Osteocyte (in vitro differentiated cells): ENCODE measurements at places on chromosomes 13 and 19. TPM values are rescaled to one million over a fixed set of nuclear protein-coding genes. Genes with fewer than 3 reads are reported as not detected.

Gene MAST1
- 0.32 TPM in 1 of 2 replicates, not detected in the other for total RNA-seq

Gene POLR1G
- 7.6 and 9.1 TPM in 2 replicates for total RNA-seq

Gene ZNF223
- total RNA-seq: 5.3 and 8.5 TPM in 2 replicates

Gene ELOF1
- 49.2 and 49.9 TPM in 2 replicates for total RNA-seq

Gene SLITRK5
- total RNA-seq: 0.08 and 0.13 TPM in 2 replicates

Gene CLEC4M
- not detected in 2 replicates for total RNA-seq

Gene SHD
- total RNA-seq: 0.21 TPM in 1 of 2 replicates, not detected in the other

Gene NOVA2
- not detected in 2 replicates for total RNA-seq

Gene IGFL1
- not detected in 2 replicates for total RNA-seq

Gene FLT1
- total RNA-seq: 3.4 and 3.8 TPM in 2 replicates

Gene FLT3LG
- 10.8 and 11.3 TPM in 2 replicates for total RNA-seq

Gene CACNA1A
- total RNA-seq: 2.2 and 2.3 TPM in 2 replicates

Gene DIAPH3
- total RNA-seq: 9.2 and 12.2 TPM in 2 replicates

Gene NLRP4
- not detected in 2 replicates for total RNA-seq

Gene SMAD9
- total RNA-seq: 3.6 and 4.6 TPM in 2 replicates

Gene EDDM13
- total RNA-seq: not detected in 2 replicates

Gene CCNA1
- total RNA-seq: not detected in 2 replicates

Gene FUT2
- total RNA-seq: not detected in 2 replicates

Gene B3GNT8
- total RNA-seq: 0.35 and 1.5 TPM in 2 replicates

Gene ZNF69
- total RNA-seq: 11.9 and 14.2 TPM in 2 replicates

Gene ATP8B3
- 4.6 and 5.2 TPM in 2 replicates for total RNA-seq

Gene ZNF497
- 1.4 and 2.7 TPM in 2 replicates for total RNA-seq

Gene ELSPBP1
- total RNA-seq: not detected in 2 replicates

Gene ZNF296
- total RNA-seq: 0.68 and 0.70 TPM in 2 replicates

Gene REX1BD
- total RNA-seq: 55.7 and 59.4 TPM in 2 replicates

Gene FCGBP
- 0.21 and 0.38 TPM in 2 replicates for total RNA-seq

Gene GIPC3
- 0.67 and 1.2 TPM in 2 replicates for total RNA-seq

Gene LGALS14
- not detected in 2 replicates for total RNA-seq

Gene MTUS2
- total RNA-seq: 0.05 TPM in 1 of 2 replicates, not detected in the other

Gene CNMD
- total RNA-seq: not detected in 2 replicates

Gene PABPC3
- 0.10 and 0.16 TPM in 2 replicates for total RNA-seq

Gene PRR36
- 0.24 and 0.51 TPM in 2 replicates for total RNA-seq

Gene CD33
- not detected in 2 replicates for total RNA-seq

Gene ETV2
- 1.2 and 1.3 TPM in 2 replicates for total RNA-seq

Gene NPAS1
- 0.71 and 0.99 TPM in 2 replicates for total RNA-seq

Gene NCAN
- total RNA-seq: not detected in 2 replicates

Gene TGDS
- total RNA-seq: 7.2 and 8.2 TPM in 2 replicates

Gene TLE6
- total RNA-seq: 0.65 and 1.5 TPM in 2 replicates

Gene ATP4A
- total RNA-seq: not detected in 2 replicates

Gene SLC27A5
- total RNA-seq: 7.5 and 8.8 TPM in 2 replicates

Gene KLK14
- total RNA-seq: not detected in 2 replicates

Gene MEIOSIN
- total RNA-seq: not detected in 2 replicates

Gene UBE2L5
- total RNA-seq: not detected in 2 replicates

Gene MAB21L1
- 9.0 TPM in 2 replicates for total RNA-seq

Gene PNMA8A
- 10.3 and 10.8 TPM in 2 replicates for total RNA-seq

Gene KLK13
- total RNA-seq: not detected in 2 replicates

Gene TBXA2R
- 0.30 TPM in 1 of 2 replicates, not detected in the other for total RNA-seq

Gene ZSCAN4
- total RNA-seq: not detected in 2 replicates

Gene PLIN5
- total RNA-seq: not detected in 2 replicates
